Bone marrow (tissue), 2 donors: ENCODE measurements at places on chromosomes 4 and X.

GRCh38 chr4:70688795-70689231 is 481 bp downstream of the UTP3 start:
- DNase-seq: no peak

- DNase-seq: no peak
Observed at GRCh38 chr4:181006499-181007260, 1236.5 kb upstream of the TENM3 start.

DNA sequence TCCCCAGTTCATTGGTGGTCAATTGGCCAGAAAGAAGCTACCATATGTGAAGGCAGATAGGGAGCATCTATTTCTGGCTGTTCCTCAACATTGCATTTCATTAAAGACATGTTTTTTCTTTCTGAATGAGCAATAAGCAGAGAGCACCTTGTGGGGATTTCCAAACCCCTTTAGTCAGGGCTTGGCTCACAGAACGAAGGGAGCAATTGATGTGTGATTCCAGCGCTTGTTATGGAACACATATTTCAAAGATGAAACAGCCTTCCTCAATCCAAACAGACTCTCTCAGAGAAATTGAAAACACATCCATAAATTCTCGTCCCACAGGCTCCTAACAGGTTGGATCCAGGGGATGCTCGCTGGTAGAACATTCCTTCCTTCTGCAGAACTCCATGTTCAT is 84.1 kb downstream of the CLCN4 start:
- DNase-seq: no peak

DNA sequence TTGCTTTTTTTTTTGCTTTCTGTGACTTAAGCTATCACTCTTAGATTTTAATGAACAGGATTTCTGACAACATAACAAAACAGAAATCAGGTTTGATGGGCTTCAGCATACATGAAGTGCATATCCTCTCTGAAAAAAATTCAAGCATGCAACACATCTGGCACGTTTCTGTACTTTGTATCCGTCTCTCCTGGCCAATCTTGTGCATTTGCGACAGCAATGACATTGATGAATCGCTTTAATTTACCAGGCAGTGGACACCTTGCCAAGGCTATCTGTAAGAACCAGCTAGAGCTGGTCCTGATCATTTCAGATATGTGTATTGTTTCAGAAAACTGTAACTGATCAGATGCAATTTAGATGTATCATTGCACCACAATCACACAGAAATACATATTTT is 93.3 kb downstream of the CCSER1 start:
- no peak for DNase-seq

- no peak for DNase-seq
Observed at GRCh38 chr4:138677212-138677611, 338.4 kb upstream of the NOCT start.

- DNase-seq: no peak
Observed at GRCh38 chr4:40140196-40140595, 56.6 kb upstream of the RHOH start.

DNA sequence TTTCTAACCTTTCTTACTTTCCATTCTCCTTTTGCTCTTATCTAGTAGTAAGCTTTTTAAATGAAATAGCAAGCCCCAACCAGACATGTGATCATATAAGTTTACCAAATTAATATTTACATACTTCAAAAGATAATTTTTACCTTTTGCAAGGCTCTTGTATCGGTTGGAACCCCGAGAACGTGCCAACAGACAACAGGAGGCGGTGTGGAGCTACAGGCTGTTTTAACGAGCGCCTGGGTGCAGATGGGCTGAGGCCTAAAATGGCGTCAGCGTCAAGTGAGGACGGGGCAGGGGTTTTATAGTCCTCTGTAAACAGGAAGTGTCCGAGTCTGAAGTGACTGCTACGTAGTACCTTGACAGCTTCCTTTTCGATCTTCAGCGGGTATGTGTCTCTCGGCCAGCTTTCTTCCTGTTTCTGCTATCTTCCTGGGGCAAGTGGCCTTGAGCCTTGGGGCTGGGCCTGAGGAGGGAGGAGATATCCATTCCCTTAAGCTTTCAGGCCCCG is 342.7 kb downstream of the GALNTL6 start:
- DNase-seq: no peak

GRCh38 chr4:71882113-71882841 is 98.4 kb upstream of the GC start:
- DNase-seq: no peak

GRCh38 chrX:119757979-119758730 is at the start of gene SOWAHD:
Gene SOWAHD, plus strand, starts transcription at chrX:119758588. Its CDS starts 80 bp downstream, at chrX:119758668.
- DNase-seq: no peak

DNA sequence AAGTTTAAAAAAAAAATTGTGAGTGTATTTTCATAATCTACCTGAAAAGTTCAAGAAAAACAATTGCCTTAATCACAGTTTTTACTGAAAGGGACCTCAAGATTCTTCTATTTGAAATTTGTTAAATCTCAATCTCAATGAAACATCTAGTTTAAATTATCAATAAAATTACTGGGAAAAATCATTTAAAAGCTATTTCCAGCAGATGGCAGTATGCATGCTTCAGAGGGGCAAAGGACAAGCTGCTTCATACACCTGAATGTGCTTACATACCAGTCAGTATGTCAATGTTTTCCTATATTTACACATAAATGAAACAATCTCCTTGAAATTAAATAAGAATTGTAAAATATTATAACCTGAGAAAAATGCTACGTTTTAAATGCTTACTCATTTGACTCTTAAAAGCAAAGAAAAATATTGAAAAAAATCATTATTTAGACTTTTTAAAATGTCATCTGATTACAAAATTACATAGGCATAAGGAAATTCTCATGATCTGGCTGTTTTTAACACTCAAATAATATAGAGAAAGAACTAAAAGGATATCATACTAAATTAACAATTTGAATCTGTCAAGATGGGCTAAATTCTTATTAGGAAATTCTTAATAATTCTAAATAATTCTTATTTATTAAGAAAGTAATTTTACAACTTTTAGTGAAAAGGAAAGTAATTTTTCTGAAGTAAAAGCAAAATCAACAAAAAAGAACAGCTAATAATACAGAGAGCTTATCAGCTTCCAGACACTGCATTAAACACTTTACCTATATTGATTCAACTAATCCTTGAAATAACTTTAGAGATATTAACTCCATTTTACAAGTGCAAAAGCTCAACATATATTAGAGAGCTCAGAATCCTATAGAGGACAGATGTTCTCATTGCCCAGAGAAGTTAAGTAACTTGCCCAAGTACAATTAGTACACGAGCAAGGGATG is 242.1 kb downstream of the ADAMTS3 start:
- no peak for DNase-seq

- DNase-seq: no peak
Observed at GRCh38 chr4:186623546-186623945, 68.2 kb upstream of the MTNR1A start.

DNA sequence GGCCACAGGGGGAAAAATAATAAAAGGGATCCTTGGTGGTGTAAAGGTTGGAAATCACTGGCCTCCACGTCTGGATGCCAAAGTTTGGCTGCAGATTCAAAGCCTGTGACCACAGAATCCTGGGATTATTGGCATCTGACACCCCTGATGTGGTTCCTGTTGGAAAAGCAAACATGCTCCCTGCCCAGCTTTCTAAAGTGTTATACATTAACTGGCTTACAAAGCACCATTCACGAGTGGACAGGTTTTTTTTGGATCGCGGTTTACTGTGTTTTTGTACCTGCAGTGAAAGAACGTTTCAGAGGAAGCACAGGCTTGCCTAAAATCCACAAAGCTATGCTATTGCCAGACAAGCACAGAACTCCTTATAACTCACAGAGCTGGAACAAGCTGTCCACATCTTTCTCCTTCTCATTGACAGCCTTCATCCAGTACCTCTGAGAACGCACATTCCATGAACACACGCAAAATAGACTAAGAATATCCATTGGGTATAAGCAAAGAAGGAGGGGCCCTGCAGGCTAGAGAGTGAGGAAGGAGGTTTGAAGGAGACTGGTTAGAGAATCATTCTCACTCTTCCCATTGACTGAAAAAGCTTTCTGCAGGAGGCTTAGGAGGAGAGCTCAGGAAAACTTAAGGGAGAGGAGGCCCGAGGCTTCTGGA is 14.5 kb upstream of the CAPN6 start:
- no peak for DNase-seq

DNA sequence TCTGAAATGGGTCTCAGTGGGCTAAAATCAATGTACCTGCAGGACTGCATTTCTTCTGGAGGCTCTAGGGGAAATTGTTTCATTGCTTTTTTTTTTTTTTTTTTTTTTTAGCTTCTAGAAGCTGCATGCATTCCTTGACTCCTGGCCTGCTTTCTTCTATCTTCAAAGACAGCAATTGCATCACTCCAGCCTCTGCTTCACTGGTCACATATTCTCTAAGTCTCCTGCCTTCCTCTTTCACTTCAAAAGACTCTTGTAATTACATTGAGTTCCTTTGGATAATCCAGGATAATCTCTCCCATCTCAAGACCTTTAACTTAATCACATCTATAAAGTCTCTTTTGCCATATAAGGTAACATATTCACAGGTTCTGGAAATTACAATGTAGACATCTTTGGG is 11.3 kb upstream of the PCYT1B start:
- no peak for DNase-seq
